Fibroblast of skin of right quadriceps (primary cell): ENCODE measurements at places on chromosomes 13 and 19.
A peak's percentile ranks its signal among the peaks of the same experiment; 100 is the strongest.

DNA sequence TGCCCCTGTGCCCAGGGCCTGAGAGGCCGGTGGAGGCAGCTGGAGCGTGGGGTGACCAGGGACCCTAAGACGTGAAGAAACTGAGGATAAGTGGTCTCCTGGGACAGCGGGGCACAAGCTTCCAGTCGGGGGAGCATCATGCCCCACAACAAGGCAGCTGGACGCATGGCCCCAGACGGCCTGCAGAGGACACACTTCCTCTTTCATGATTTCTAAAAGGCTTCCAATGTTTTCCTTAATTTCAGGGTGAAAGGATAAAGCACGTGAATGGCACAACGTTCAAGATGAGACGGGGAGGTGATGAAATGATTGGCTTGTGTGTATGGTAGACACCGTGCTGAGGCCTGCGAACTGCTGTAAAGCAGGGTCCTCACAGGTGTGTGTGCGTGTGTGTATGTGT is 20.2 kb upstream of the MYDGF start:
- DNase-seq = no peak

- DNase-seq = peak; percentile 7
Measured at GRCh38 chr13:111315347-111315995, 5.0 kb upstream of the TEX29 start.

- no peak for DNase-seq
Measured at GRCh38 chr19:54530866-54531265, 28.2 kb downstream of the LAIR2 start.

DNA sequence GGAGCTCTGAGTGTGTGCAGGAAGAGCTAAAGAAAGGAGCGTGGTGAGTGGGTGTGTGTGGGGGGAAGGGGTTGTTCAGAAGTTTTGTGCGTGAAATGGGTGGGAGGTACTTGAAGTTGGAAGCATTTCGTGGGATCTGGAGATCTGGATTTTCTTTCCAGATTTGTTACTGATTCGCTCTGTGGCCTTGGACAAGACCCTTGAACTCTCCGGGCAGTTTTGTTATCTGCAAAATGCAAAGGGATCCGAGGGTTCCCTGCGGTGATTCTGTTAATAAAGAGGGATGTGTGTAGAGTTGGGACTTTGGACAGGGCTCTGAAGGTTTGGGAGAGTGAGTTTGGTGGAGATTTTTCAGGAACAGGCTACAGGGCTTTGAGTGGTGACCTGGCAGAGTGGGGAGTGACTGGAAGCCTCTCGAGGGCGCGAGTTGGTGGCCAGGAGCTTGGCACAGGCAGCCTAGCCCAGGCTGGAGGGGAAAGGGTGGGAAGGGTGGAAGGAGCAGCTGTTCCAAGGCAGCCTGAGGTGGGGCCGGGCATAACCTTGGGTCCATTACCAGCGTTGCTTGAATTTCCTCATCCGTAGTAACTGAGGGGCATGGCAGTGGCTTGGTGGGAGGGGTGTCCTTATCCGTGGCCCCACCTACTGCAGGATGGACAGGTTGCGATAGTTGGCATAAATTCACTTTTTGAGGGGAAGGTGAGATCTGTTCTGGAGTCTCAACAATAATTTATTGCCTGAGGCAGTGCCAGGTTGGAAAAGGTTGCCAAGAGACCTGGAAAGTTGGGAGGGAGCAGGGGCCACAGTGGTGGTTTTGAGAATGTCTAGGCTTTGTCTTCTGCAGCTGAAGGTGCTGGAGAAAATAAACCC is 2.1 kb downstream of the ACTN4 start:
- DNase-seq = no peak

GRCh38 chr13:104895521-104895920 is 1639.9 kb downstream of the EFNB2 start:
- DNase-seq = no peak

- peak; percentile 54 for DNase-seq
Measured at GRCh38 chr13:85277748-85278147, 521.5 kb downstream of the SLITRK6 start.

- no peak for DNase-seq
Measured at GRCh38 chr13:79529817-79530216, 48.9 kb downstream of the NDFIP2 start.

DNA sequence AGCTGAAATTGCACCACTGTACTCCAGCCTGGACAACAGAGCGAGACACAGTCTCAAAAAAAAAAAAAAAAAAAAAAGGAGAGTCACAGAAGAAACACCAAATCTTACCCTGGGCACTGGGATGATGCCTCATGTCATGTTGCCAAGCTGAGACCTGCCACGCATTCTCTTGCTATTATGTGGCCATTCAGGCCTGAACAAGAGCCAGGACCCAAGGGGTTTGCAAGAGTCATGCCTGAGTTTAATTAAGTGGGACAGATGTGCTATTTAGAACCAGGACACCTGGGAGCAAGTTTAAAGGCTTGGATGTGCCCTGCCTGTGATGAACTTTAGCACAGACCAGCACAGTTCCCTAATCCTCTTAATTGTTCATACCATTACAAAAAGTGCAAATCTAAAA is 9.8 kb downstream of the PNMA8A start:
- DNase-seq = no peak

GRCh38 chr19:32387701-32388392 is 17.7 kb upstream of the DPY19L3 start:
- peak; percentile 73 for DNase-seq

- peak; percentile 64 for DNase-seq
Measured at GRCh38 chr13:65677906-65678305, 1552.2 kb downstream of the PCDH9 start.

DNA sequence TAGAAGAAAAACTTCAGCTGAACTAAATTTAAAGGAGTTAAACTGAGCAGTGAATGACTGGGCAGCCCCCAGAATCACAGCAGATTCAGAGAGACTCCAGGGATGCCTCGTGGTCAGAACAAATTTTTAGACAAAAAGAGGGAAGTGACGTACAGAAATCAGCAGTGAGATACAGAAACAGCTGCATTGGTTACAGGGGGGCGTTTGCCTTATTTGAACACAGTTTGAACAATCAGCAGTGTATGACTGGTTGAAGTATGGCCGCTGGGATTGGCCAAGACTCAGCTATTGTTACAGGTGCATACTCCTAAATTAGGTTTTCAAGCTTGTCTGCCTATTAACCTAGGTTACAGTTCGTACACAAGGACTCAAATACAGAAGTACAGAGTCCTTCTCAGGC is 2.2 kb upstream of the SPRYD7 start:
- DNase-seq = no peak

DNA sequence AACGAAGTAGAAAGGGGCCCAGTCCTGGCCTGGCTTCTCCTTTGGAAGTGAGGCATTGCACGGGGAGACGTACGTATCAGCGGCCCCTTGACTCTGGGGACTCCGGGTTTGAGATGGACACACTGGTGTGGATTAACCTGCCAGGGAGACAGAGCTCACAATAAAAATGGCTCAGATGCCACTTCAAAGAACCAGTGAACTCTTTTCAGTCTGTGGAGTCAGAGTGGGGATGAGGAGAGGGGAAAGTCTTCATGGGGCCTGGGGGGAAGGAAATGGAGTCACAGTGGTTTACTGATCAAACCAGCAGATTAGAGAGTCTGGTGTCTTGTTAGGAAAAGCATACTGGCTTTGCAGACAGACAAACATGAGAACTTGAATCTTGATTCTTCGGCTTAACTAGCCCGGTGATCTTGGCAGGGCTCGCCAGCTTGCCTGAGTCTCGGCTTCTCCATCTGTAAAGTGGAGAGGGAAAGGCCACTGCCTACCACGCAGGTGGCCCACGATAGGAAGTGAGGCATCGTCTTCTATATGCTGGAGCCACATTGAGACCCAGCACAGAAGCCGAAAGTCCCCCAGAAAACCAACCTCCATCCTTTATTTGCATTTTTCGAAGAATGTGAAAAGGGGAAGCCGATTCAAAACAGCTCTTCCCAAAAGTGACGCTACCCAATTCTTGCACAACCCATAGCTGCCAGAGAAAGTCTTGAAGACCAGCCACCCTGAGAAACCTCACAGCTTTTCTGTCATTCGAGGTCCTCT is at the start of gene FFAR1:
Gene FFAR1, plus strand, starts transcription at position 732 of the 759 bp plus-strand sequence. CDS start 3,650 bp downstream, outside the sequence.
- DNase-seq = no peak

DNA sequence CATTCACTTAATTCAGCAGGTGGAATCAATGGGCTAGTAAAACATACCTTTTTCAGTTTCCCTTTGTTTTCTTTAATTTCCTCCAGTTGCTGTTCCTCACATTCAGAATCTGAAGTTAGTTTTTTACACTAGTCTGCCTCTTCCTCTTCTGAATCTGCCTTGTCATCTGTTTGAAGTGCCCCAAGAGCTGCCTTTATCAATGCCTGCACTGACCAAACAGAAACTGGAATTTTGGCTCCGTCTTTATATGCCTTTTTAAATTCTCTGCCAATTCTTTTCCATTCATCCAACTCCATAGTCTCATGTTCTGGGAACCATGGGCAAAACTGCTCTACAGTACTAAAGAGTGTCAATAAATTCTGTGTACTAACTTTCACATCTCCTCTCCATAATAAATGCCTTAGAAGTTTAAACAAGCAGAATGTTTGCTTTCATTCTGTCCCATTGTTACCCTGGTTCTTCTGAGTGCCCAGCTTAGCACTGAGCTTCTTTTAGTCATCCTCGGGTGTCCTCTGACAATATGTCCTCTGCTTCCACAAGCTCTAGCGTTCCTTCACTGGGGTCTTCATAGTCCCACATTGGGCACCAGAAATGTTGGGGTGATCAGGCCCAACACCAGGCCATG is 154.2 kb downstream of the ZNF486 start:
- no peak for DNase-seq

DNA sequence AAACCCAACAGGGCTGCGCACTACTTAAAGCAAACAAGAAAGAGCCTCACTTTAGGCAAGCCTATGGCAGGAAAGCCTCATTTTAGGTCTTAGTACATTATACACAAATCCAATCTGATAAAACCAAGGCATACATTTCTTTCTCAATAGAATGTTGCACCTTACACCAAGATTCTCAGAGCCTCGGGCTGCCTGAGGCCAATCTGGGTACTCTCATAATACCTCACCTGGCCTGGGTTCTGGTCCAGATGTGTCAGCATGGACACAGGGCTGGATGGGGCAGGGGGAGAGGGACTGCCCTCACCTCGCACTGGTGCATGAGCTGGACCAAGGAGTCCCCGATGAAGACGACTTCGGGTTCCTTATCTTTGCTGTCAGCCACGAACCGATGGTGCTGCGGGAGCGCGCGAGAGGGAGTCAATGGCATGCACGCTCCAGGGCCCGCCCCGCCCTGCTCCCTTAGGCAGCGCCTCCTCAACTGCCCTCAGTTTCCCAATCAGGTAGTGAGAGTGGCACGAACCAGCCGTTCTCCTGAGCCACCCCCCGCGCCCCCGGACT is at the start of gene PRR19:
Gene PRR19, plus strand, starts transcription at position 487 of the 558 bp plus-strand sequence. CDS start 7,453 bp downstream, outside the sequence.
- DNase-seq = no peak

GRCh38 chr13:41606646-41607045 is 149.3 kb downstream of the RGCC start:
- DNase-seq = no peak

- DNase-seq = no peak
Measured at GRCh38 chr13:84542348-84542747, 660.1 kb upstream of the SLITRK1 start.

DNA sequence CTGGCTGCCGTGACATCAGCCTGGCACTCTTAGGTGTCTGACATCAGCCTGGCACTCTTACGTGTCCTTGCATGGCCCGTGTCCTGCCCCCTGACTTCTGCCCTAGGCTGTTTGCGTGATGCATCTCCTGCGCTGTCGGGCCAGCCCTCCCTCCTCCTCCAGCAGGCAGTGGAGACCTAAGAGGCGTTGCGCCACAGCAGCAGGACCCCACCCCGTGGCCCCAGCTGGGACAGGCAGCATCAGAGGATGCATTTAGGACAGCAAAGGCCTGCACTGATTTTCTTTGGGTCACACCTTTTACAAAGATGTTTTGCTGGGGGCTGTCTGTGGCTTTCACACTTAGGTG is 65.3 kb downstream of the GPR12 start:
- no peak for DNase-seq
